ENCODE measurements at places on chromosomes 12 and 14.

DNA sequence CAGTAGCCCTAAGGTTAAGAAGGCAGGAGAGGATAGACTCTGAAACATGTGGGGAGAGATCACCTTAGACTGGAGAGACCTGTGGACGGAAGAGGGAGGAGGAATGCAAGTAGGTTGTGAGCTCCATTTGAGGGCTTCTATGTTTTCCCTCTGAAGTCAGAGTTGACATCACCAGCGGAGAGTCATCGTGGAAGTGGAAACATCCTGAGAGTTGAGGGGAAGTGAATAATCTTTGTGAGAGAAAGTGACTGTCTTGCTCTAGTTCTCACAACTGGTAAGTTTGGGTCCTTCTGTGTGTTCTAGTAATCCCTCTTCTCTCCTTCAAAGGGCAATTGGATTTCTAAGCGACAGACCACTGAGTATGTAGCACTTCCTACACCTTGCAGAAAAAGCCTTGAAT lies 103.6 kb upstream of the CCND2 start:
- no peak for DNase-seq

- DNase-seq = no peak
Observed at GRCh38 chr14:70008284-70009262, 129.4 kb downstream of the SMOC1 start.

- DNase-seq = no peak
Observed at GRCh38 chr12:34097213-34097612, 74.9 kb downstream of the ALG10 start.

DNA sequence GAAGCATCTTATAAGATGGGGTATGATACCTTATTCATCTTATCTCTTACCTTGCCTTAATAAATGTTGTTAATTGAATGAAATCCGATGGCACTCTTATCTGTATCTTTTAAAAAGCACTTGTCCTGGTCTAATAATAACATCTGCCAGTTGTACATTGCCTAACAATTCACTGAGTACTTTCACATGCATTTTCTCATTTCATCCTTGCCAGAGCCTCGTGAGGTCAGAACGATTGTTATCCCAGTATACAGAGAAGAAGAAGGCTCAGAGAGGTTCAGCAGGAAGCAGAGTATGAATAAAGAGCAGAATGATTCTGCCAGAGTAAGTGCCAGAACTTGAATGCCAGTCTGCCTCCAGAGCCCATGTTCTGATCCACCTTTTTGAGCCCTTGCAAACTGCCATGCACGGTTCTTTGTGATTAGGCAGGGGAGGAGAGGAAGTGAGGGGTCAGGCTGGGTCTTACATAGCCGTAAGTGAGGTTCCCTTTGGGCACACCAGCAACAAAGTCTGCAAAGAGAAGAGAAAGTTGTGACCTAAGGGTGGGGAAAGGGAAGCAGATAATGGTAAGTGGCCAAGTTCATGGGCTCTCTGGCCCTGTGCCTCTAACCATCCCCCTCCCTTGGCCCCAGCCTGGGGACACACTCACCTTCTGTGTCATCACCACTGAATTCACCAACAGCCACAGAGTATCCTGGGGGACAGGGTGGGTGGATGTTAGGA lies 11.7 kb downstream of the ITGA5 start:
- DNase-seq = no peak

Data from brain microvascular endothelial cell (primary cell).